ENCODE measurements at places on chromosomes 11 and 22.

GRCh38 chr11:75262436-75262835 is 21.9 kb downstream of the TPBGL start:
- DNase-seq = no peak

DNA sequence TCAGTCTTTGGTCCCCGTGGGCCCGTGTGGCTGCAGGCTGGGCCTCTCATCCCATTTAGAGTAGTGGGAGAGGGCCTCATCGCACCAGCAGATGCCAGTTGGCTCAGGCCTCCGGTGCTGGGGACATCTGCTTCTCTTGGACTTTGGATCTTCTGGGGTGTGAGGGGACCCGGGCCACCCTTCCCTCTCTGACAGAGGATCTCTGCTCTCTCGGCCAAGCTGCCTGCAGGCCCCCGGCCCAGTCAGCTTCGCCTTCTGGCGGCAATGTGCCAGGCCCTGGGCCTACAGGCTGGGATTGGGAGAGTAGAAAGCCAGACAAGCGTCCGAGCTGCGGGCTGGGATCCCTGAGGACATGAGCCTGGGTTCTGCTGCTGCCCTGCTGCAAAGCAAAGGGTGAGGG is 15.0 kb upstream of the FGF3 start:
- no peak for DNase-seq

DNA sequence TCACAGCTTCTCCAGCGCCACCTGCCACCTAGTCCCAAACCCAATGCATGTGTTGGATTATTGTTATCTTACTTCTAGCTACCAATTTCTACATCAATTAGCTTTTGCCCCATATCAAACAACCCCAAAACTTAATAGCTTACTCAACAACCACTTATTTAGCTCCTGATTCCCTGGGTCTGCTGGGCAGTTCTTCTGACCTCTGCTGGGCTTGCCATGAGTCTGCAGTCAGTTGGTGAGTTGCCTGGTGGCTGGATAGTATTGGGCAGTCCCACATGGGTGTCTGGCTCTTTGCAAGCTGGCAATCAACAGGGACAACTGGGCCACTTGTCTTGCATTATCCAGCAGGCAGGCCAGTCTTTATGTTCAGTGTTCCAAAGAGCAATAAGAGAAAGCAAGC is 13.6 kb upstream of the MS4A15 start:
- no peak for DNase-seq

DNA sequence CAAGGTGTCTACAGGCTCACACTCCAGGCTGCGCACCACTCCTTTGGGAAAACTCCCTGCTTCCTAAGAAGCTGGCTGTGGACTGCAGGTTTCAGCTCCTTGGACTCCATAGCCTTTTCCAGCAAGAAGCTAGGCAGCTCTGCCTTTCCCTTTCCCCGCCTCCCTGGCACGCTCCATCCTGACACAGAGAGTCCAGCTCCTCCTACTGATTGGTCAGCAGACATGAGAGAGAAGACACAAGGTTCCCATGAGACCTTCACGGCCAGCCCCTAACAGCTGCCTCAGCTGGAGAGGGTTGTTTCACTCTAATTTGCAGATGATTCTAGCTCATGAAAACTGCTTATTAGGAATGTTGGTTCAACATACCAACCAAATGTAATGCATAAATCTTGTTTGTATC is 27.6 kb downstream of the TENM4 start:
- DNase-seq = peak; percentile 18

- DNase-seq = no peak
Observed at GRCh38 chr11:134358165-134358855, 26.5 kb downstream of the GLB1L2 start.

DNA sequence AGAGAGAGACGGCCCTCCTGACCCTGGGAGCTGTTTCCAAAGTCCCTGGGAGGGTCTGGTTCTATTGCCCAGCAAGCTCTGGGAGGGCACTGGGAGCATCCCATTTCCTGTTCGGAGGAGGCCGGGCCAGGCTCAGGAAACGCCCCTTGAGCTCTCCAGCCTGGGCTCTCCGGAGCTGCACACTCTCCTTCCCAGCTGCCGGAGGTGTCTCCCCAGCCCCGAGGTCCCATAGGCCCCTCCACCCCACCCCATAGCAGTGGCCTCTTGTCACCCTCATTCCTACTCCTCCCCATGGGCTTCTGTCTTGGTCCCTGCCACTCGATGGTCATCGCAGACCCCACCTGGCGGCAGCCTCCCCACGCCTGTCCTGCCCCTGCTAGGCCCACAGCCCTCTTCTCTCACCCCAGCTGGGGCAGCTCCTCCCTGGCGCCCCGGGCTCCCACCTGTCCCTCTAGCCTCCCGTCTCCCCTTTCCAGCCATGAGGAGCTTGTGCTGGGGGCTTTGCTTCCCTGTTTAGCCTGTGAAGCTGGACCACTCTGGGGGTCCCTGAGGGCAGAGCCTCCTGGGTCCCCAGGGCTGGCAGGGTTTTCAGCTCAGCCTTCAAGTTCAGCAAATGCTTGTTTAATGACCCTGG is 2.8 kb downstream of the TSPAN32 start:
- no peak for DNase-seq

GRCh38 chr22:26534171-26534855 is 22.0 kb upstream of the TFIP11 start:
- DNase-seq = no peak

GRCh38 chr11:27532652-27533325 is 26.2 kb upstream of the LIN7C start:
- DNase-seq = no peak

GRCh38 chr11:95991545-95991944 is 67.6 kb upstream of the MTMR2 start:
- DNase-seq = no peak

- DNase-seq = no peak
Observed at GRCh38 chr22:49576241-49577141, 251.2 kb downstream of the BRD1 start.

DNA sequence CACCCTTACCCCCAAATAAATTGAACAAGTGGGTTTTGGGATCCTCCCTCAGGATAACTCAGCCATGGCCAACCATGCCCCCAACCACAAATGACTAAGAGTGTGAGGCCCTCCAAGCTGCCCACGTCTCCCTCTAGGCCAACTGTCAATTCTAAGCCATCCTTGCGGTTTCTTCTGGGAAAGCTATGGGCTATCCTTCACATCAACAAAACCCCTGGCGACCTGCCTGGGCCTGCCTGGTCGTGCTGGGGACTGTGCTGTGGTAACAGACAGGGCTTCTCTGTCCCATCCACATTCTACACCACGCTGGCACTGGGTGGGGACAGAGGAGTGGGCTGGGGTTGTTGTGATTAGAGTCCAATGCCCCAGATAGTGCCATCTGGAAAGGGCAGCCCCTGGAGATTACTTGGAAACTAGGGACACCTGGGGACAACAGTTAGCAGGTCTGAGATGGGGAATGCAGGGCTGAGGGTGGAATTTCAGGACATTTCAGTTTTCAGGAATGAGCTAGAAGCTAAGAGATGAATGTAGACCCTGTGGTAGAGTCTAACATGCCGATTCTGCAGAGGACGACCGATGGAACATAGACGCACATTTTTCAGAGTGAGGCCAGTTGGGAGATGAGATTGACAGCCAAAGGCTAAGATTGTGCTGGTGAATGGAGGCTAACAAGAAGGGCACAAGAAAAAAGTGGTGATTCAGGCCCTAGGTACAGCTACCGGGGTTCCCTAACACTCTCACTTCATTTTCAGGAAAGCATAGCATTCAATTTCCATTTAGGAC is 131.9 kb downstream of the RASSF10 start:
- DNase-seq = no peak

DNA sequence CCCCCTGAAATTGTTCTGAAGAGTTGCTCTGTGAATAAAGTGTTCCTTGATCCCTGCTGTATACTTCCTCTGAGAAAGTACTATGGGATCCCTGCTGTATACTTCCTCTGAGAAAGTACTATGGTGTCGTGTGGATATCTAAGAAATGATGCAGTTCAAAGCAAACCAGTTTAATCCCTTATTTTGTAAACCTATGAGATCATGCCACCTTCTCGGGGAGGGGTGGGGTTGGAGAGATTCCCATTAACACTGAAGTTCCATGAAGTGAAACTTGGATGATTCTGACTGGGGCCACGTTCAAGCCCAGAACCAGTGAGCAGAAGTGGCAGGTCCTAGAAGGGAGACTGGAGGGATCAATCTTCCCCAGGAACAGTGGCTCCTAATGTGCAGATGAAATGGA is 13.0 kb upstream of the TP53AIP1 start:
- DNase-seq = no peak
